ENCODE measurements at places on chromosomes 3 and 15.

- no peak for DNase-seq
These were observed 248.5 kb downstream of the TLE3 start for GRCh38 chr15:69849232-69849610.

DNA sequence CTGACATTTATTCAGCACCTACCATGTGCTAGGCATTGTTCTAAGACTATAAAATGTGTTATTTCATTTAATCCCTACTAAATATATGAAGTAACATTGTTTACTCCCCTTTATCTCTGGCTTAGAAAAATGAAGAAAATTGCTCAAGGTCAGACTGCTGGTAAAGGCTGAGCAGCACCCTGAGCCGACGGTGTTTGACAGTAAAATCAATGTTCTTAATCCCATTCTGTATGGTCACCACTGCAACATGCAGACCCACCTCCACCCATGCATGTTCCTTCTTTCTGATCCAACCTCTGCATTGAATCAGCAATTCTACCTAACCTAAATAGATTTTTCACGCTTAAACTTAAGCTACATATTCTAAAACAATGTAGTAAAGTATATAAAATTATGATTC lies 216.5 kb downstream of the ZBBX start:
- no peak for DNase-seq

- DNase-seq = no peak
These were observed 139.6 kb downstream of the RBPMS2 start for GRCh38 chr15:64635499-64636495.

GRCh38 chr3:38579551-38580449 lies 69.7 kb downstream of the SCN5A start:
- DNase-seq = no peak

GRCh38 chr3:88093266-88093665 lies 34.2 kb downstream of the ZNF654 start:
- no peak for DNase-seq

DNA sequence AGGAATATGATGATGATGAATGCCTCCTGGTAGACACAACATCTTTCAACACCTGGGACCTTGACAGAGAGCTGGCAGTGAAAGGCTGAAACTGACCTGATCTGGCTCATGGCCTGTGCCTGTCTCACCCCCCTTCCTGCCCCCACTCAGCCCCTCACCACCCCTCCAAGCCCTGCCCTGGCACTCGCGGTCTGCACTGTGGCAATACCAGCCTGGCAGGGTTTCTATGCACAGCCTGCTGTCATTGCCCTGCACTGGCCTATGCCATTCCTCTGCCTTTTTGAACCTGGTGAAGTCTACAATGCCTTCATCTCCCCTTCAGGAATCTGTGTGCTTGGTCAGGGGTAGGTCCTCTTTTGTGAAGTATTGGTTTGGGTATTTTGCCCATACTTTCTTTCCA lies 56.5 kb downstream of the ACAD9 start:
- no peak for DNase-seq

DNA sequence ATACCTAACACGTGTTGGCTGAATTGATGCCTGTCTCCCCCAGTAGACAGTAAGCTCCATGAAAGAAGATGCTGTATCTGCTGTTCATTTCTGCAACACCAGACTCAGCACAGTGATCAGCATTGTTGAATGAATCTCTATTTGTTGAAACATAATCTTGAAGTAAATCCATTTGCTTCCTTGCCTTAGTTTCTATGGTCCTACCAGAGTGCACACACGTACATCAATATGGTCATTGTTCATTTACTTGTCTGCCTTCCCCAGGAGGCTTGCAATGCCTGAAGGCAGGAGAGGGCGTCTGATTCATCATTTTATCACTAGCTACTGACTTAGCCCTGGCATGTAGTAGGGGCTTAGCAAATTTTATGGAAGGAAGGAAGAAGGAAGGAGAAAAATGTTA lies 19.2 kb downstream of the RBP2 start:
- DNase-seq = no peak

Measured in HS-5 (cell line).